Endothelial cell of umbilical vein (primary cell): ENCODE measurements at places on chromosomes 2 and 18. TPM values are rescaled to one million over a fixed set of nuclear protein-coding genes. Genes with fewer than 3 reads are reported as not detected.

Gene SIX3
- not detected in 2 replicates for polyA plus RNA-seq

Gene POU3F3
- not detected in 2 replicates for polyA plus RNA-seq

Gene CMPK2
- 0.15 and 0.49 TPM in 2 replicates for polyA plus RNA-seq

Gene MC5R
- not detected in 2 replicates for polyA plus RNA-seq

Gene NCKAP5
- polyA plus RNA-seq = 0.46 and 0.47 TPM in 2 replicates

Gene TET3
- 3.0 and 3.4 TPM in 2 replicates for polyA plus RNA-seq

Gene TNFAIP6
- polyA plus RNA-seq = not detected in 2 replicates

Gene CCDC178
- 1.6 TPM in 2 replicates for polyA plus RNA-seq

Gene MYO7B
- polyA plus RNA-seq = 0.17 and 0.18 TPM in 2 replicates

Gene EMILIN1
- polyA plus RNA-seq = 11.7 and 15.5 TPM in 2 replicates

Gene DNAJC27
- polyA plus RNA-seq = 1.1 and 1.3 TPM in 2 replicates

Gene ZNG1B
- 8.0 and 12.6 TPM in 2 replicates for polyA plus RNA-seq

GRCh38 chr18:65523461-65523860 lies 227.4 kb upstream of the CDH7 start:
- DNase-seq = no peak

DNA sequence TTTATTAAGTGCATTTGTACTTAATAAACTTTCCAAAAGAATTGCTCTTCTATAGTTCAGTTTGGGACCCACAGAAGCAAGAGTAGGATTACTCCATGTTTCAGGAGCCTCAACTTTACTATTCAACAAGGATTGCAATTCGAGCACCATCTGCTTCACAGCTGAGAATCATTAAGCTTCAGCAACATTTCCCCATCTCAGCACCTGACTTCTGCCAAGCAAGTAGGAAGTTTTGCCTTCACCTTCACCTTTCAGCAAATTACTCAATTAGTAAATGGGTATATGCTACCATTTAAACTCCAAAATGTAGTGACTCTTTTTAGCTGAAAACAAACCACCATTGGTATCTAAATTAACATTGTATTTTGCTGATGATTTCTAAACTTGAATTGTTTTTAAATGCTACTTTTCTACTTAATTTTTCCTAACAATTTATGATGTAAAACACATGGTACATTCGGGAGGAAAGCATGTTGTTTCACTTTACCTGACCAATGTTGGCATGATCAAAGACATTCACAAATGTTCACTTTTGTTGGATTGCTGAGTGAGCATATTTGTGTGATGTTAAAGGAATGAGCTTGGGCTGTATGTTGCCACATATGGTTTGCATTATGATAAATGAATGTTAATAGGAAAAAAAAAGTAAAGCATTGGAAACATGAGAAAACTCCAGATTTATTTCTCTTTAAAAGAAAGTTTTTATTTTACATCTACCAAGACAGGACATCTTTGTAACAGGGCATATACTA lies 159.2 kb downstream of the GULP1 start:
- no peak for DNase-seq

GRCh38 chr2:56167616-56168562 lies 15.9 kb upstream of the CCDC85A start:
- no peak for DNase-seq

DNA sequence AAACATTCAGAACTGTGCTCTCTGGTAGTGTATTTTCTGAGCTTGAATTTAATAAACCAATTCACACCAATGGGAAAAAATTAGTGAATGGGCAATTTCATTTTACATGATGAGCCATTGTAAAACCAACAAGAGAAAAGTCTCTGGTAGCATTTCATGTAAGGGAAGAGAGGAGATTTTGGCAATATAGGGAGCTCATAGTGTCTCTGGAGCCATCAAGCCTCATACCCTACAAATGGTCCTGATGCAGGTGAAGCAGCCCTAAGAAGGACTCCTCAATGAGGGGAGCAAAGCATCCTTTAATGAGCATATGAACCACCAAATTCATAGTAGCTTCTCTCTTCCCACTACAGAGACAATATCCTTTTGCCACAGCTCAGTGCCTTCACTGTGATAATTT lies 373.0 kb downstream of the RIT2 start:
- no peak for DNase-seq

GRCh38 chr18:8976606-8977005 lies 125.9 kb upstream of the NDUFV2 start:
- DNase-seq = no peak

- DNase-seq = no peak
Measured at GRCh38 chr2:135904341-135904989, 28.2 kb upstream of the MCM6 start.

DNA sequence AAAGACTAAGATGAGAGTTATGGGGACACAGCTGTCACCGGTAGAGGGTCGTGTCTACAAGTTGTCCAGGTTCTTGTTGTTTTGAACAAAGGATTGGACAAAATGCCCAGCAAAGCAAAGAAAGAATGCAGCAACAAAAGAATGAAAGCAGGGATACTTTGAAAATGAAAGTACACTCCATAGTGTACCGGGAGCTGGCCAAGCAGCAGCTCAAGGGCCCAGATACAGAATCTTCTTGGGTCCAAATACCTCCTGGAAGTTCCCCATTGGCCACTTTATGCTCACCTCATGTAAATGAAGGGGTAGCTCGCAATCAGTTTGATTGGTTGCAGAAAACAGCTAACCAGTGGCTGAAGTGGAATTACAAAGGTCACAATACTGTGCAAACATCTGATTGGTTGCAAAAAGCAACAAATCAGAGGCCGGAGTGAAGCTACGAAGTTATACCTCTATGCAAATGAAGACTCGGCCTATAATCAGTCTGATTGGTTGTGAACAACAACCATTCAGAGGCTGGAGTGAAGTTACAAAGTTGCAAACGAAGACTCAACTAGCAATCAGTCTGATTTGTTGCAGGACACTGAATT lies 474.9 kb upstream of the TMEFF2 start:
- no peak for DNase-seq

DNA sequence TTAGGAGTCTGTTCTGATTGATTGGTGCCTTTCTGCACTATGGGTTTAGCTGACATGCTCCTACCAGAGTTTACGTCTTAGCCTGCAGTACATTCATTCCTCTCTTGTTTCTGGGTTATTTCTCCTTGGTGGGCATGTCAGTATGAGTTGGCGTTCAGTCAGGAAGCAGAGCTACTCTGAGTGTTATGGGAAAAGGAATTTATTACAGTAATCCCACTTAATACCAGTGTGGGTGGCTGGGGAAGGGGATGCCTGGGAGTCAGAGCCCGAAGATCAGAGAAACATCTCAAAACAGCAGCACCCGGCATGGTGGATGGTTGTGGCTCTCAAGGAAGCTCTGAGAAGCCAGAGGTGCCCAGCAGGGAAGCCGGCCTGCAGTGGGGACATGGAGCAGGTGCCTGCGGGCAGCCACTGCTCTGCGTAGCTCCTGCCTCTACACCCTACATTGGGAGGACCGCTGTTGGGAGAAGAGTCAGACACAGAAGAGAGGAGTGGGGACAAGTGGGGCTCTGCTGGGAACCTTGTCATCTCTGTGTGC lies 48.9 kb downstream of the RAB31 start:
- DNase-seq = no peak

GRCh38 chr2:23221901-23222300 lies 163.1 kb upstream of the KLHL29 start:
- no peak for DNase-seq

GRCh38 chr2:204608237-204608939 lies 63.1 kb downstream of the PARD3B start:
- DNase-seq = no peak

- no peak for DNase-seq
Measured at GRCh38 chr18:50080932-50081560, 113.9 kb downstream of the MYO5B start.

GRCh38 chr2:237132799-237133198 lies 47.1 kb downstream of the COPS8 start:
- no peak for DNase-seq

DNA sequence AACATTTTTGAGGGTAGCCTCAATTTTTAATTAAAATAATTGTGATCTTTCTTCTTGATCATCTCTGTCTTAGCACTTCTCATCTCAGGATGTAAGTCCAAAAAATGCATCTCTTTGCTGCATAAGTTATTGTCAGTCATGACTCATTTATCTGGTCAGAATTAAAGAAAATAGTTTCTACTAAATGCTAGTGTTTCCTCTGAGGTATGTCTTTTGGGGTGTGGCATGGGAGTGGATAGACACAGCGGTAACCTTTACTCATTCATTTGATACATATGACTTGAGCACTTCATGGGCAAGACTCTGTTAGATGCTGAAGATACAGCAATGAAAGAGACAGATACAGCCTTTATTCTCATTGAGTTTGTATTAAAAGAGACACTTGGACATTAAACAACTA lies 284.7 kb downstream of the IRS1 start:
- no peak for DNase-seq

DNA sequence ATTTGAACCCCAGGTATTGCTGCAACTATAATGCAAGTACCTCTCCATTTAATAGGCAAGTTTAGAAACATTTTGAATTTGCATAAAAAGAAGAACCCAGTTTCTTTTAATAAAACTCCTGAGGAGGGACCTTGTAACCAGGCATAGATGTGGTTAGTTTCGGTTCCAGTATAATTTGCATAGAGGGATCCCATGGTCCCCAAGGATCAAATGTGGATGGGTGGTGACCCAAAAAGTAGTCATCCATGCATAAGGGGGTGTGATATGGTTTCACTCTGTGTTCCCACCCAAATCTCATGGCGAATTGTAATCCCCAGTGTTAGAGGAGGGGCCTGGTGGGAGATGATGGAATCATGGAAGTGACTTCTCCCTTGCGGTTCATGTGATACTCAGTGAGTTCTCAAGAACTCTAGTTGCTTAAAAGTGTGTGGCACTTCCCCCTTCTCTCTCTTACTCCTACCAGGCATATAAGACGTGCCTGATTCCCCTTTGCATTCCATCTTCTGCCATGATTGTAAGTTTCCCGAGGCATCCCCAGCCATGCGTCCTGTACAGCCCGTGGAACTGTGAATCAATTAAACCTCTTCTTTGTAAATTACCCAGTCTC lies 40.2 kb upstream of the SKA1 start:
- DNase-seq = no peak

DNA sequence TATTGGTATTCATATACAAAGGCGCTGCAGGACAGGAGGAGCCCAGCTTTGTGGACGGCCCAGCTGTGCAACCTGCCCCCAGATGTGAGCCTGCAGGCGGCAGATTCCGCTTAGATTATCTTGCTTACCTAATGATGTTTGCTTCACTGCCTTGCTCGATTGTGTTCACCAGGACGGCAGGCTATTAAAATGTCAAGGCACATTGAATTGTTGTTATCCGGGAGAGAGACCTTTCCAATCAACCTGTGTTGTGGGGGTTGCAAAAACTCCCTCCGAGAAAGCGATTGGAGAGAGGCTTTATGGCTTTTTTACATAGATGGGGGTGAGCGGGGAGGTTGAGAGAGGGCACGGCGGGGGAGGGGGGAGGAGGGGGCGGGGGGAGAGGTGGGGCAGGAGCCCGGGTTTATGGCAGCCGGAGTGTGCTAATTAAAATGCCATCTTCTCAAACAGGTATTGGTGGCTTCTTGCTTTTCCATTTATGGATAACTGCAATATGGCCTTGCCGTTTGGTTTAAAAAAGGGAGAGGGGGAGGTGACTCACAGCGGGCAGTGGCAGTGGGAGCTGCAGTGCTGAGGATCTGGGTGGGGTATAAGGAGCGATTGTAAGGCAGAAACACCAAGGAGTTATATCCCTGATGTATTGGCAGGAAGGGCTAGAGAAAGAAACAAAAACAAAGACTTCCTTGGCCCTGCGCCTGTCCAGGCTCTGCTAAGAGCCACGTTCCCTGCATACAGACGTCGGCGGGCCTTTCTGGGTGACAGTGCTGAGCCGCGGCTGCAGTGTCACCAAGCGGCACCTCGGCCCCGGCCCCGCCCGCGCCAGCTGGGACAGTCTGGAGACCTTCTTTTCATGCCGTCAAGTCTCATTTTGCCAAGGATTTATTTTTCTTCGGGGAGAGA lies 97.2 kb downstream of the INSIG2 start:
- DNase-seq = peak; percentile 47

- DNase-seq = no peak
Measured at GRCh38 chr2:64374686-64375085, 79.3 kb upstream of the LGALSL start.

DNA sequence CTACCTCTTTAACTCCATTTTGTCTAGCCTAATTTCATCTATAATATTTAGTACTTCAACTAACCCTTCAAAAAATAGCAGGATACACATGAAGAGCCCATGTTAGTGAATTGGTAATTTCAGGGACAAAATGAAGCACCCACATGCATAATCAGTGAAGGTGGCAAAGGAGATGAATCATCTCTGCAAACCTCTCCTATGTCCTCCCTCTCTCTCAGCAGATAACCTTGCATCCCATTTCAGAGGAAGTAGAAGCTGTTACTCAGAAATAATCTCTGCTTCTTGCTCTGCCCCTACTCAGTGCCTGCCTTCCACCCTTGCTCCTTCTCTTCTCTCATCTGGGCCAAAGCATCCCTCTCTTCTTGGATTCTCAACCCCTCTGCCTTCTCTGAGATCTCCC lies 60.2 kb upstream of the CAVIN2 start:
- no peak for DNase-seq

- no peak for DNase-seq
Measured at GRCh38 chr18:37453752-37454151, 111.8 kb downstream of the CELF4 start.

DNA sequence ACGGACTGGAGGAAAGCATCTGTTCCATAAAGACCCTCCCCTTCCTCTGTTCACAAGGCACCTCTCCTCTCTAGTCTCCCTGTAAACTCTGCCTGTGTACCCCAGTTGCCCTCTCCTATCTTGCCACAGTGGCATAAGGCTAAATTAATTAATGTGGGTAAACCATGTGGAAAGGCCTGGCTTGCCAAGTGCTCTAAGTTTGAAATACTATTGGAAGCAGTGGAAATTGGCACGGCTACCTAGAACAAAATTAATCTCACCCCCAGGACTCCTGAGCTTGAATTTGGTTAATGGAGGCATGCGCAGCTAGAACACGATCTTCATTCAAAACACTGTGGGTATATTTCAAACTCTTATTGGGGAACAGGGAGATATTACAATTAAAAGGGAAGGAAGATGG lies 19.2 kb upstream of the SLC14A2 start:
- DNase-seq = no peak

- no peak for DNase-seq
Measured at GRCh38 chr2:127650041-127650784, 4.3 kb downstream of the GPR17 start.

- DNase-seq = peak; percentile 61
Measured at GRCh38 chr2:67259556-67260342, 137.4 kb upstream of the ETAA1 start.

- DNase-seq = no peak
Measured at GRCh38 chr2:234521536-234521935, 24.7 kb upstream of the ARL4C start.

- DNase-seq = no peak
Measured at GRCh38 chr2:69104261-69104660, 91.3 kb downstream of the ANTXR1 start.

DNA sequence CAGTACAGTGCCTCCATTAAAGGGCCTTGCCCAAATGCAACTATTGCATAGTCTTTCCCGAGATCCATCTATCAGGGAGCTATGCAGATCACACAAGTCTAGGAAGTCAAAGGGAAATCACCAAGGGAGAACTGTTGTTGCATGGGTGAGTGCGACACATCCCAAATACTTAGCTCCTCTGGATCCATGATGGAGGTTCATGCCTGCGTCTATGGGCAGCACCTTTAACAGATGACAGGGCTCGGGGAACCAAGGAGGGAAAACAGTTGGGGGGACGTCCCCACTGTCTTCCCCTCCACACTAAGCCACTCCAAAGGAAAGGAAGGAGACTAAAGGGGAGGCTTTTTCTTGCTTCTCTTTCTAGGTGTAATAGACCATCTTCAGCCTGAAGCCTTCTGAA lies 552.8 kb upstream of the PKDCC start:
- no peak for DNase-seq
